Stimulated activated CD8-positive, alpha-beta memory T cell treated with anti-CD3 and anti-CD28 coated beads, Interleukin-2, amount 100 ng/mL, for 1 hour (primary cell): ENCODE measurements at places on chromosomes 5 and 9.

GRCh38 chr5:41010572-41010971 lies 60.6 kb downstream of the MROH2B start:
- no peak for DNase-seq

- DNase-seq: no peak
These were observed 31.9 kb upstream of the SPARC start for GRCh38 chr5:151718646-151719045.

DNA sequence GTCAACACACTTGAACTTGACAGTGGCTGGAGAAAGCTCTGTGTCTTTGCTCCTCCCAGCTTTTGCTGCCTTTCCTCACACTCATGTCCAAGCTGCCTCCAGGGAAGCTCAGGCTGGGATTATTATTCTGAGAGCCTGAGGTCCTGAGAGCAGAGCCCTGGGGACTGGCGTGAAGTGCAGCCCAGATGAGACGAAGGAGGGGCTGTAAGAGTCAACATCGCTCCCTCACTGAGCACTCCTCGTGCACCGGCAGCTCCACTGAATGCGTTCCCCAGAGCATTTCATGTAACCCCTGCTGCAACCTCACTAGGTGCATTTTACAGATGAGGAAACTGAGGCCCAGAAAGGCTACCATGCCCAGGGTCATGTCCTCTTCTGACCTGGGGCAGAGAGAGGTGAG lies 63.5 kb upstream of the PHYKPL start:
- no peak for DNase-seq

- no peak for DNase-seq
These were observed 25.4 kb downstream of the IRF1 start for GRCh38 chr5:132465059-132465707.
